ENCODE measurements at places on chromosomes 11 and 22.

- DNase-seq, result no peak
These were observed 17.0 kb downstream of the DIXDC1 start for GRCh38 chr11:111954154-111954553.

- no peak for DNase-seq
These were observed 27.5 kb downstream of the ADAMTS8 start for GRCh38 chr11:130400781-130401483.

DNA sequence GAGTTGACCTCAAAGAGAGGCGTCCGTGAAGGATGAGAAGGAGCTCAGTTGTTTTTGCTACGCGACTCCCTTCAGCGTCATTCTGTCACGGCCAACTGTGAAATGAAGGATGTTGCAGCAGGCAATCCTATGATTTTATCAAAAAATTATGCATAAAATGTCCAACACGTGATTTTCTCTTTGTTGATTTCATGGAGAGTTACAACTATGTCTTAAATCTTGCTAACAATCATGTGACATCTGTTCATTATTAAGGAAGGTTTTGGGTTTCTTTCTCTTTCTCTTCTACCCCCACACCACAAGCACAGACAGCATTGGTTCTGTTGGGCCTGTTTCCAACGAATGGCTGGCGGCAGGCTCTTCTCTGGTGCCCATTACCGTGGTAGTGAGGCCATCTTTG is 3.7 kb downstream of the KRTAP5-4 start:
- DNase-seq, result no peak

DNA sequence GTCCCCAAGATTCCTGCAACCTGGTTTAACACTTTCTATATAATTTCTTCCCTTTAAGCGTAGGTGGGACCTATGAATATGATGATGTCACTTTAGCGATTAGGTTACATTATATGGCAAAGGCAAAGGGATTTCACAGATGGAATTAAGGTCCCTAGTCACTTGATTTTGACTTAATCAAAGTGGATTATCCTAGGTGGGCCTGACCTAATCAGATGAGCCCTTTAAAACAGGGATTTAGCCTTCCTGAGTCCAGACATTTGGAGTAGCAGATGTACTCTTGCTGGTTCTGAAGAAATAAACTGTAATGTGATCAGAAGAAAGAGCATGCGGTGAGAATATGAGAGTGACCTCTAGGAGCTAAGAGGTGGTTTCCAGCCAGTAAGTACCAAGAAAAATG is 67.8 kb upstream of the LIN7C start:
- no peak for DNase-seq

GRCh38 chr11:15278128-15278527 is 163.4 kb downstream of the INSC start:
- no peak for DNase-seq

DNA sequence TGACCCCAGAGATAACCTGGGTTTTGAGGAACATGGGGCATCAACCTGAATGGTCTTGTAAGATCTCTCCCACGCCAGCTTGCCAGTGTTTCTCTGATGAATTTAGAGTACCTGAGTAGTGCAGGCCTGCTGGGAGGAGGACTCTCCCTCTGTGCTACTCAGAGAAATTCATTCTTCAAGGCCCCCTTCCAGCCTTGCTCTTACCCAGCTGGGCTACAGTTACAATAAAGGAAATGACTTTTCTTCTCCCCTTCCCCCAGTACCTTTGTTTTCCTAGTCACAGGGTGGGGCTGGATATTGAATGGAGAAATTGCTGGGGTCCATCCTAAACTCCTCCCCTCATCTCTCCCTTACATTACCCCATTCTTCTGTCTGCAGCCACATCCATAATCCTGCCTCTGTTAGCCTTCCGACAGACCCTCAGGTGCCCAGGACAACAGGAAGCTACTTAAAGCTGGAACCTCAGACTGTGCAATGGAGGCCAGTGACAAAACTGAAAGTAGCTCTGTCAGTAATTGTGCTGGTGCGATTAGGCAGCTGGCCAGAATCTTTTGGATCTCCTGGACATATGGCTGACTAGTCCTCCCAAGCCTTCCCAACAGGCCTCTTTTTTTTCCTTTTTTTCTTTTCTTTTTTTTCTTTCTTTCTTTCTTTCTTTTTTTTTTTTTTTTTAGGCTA is 17.4 kb downstream of the LIMK2 start:
- no peak for DNase-seq

DNA sequence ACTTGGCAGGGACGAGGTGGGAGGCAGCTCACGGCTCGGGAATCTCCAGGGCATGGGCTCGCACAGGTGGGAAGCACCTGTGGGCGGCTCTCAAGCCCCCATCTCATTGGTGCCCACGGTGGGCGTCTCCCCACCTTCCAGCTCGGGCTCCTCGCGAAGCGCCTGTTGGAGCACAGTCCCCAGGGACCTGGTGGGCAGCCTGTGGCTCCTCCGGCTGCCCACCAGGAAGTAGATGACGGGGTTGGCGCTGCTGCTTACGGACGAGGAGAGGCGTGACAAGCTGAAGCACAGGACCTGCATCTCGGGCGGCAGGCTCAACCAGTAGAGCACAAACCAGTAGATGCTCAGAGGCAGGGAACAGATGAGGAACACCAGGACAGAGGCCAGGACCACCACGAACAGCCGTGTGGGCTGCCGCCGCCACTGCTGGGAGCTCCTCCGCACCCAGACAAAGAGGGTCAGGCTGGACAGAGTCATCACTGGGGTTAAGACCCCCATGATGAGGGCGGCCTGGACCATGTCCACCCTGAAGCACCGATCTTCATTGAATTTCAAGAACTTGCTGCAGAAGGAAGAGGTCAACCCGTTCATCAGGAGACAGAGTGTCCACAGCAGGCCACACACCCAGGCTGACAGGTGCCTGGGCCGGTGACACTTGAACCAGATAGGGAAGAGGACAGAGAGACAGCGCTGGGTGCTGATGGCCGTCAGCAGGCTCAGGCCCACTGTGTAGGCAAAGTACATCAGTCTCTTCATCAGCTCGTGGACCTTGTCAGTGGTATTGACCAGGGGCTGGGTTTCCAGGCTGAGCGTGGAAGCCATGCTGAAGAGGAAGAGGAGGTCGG is 633 bp downstream of the MRGPRD start:
- no peak for DNase-seq

- no peak for DNase-seq
These were observed at the start of gene MFNG for GRCh38 chr22:37486224-37486845. MFNG (minus strand) TSS chr22:37486384; CDS start chr22:37486177, 207 bp downstream.

GRCh38 chr11:110968348-110969062 is 256.3 kb upstream of the ARHGAP20 start:
- no peak for DNase-seq

GRCh38 chr22:49997251-49997599 is 15.3 kb downstream of the IL17REL start:
- no peak for DNase-seq

- no peak for DNase-seq
These were observed 137.8 kb downstream of the DBX1 start for GRCh38 chr11:20022363-20023081.

DNA sequence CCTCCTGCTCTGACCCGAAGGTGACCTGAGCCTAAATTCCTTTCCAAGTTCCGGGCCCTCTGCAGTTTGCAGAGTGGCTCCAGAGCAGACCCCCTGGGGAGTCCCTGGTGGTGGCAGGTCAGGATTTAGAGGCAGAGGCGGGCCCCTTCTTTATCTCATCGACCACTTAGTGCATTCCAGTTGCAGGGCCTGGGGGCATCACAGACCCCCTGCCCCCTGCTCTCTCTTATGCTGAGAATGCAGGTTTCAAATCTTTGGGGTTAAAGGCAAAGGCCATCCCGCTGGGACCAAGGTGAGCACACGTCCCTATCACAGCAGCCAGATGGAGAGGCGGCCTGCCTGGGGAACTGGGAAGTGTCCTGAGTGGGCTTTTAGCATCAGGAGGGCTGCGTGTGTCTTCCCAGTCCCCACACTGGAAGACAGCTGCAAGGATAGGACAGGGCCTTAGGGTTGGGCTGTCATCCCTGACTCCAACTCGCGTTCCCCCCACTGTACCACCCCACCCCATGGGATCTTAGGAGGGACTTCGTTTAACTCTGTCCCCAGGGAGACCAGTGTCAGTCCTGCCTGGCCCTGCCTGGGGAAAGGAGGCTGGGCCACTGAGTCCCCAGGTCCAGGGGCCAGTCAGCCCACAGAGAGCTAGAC is 11.3 kb downstream of the DERL3 start:
- no peak for DNase-seq

- no peak for DNase-seq
These were observed 16.2 kb upstream of the CTTN start for GRCh38 chr11:70381872-70382861.

DNA sequence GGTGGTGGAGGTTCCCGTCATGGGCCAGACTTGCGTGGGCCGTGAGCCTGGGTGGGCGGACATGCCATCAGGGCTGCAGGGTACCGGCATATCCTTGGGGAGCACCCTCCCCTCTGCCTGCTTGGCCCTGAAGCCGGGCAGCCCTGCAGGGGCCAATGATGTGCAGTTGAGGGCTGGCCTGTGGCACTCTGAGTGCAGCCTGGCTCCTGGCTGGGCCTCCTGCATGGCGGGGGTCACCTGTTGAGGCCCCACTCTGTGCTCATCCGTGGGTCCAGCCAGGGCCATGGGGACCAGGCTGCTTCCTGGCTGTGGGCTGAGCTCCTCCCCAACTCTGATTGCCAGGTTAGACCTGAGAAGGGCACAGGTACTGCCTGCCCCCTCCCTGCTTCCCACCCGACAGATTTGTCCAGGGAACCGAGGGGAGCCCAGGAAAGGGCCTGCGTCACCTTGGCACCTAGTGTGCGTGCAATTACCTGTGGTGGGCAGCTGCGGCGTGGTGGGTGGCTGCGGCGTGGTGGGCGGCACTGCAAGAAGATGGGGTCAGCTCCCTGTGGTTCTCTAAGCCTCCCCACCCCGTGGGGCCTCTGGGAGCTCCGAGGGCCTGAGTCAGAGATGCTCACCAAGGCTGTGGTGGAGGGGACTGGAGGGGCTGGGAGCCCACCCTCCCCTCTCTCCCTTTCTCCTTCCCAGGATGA is 16.2 kb downstream of the MUC6 start:
- DNase-seq, result no peak

GRCh38 chr22:37371491-37371890 is 55.8 kb downstream of the ELFN2 start:
- no peak for DNase-seq

DNA sequence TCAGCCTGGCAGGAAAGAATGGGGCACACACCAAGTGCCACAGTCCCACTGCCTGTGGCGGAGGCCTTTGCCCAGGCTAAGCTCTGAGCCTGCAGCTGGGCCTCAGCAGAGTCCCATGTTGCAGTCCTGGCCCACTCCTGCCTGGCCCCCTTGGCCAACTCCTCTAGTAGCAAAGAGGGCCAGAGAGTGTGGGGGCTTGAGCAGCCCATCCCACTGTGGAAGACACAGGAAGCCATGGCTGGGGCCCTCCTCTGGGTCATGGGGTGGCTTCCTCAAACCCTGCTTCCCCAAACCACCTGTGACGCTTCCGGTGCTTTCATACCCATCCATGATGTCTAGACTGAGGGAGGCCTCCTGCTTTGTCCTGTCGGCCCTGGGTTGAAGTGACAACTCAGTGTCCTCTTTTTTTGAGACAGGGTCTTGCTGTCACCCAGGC is 5.8 kb downstream of the RPS19BP1 start:
- no peak for DNase-seq

DNA sequence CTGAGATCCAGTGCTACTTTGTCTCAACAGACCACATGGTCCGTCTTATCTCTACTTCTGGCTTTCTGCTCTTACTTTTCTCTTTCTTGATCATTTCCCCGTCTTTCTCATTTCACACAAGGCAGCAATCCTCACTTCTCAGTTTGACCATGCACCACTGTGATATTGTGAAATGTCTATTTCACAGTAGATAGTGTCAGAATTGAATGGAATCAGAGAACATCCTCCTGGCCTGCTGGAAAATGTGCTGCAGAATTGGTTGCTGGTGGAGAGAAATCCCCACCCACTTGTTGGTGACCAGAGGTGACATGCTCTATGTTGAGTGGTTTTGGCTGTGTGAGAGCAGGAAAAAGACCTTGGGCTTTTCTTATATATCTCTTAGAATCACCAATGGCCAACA is 57.8 kb upstream of the RCN1 start:
- no peak for DNase-seq

DNA sequence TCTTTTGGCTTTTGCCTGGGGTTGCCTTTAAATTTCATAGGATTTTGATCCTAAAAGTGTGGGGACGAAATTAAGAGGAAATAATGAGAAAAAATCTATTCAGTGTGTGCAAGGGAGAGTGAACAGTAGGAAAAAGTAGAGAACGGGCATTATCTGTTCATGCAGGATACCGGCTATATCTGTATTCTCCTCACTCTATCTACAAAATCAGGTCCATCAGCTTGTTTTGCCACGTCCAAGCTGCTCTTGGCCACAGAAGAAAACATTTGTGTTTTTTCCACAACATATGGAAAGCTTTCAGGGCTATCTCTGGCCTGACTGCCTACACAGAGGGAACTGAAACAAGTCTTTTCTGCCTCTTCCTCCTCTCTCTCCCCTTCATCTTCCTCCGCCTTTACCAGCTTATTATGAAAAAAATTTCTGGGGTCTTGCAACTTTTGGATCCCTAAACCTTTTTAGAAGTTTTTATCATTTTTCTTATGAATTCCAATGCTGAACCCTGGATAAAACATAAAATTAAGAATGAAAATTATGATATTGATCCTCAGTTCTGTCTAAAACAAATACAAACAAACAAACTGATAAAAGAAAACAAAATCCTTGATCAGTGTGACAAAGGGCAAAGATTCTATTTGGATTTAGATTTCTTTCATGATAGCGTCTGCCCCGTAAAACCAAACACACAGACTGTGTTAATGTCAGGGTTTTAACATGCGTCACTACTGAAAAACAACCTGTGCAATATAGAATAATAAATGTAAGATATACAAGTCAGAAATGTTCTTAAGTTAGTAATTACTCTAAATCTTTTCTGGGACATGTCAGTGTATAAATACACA is 219.7 kb downstream of the CNTN5 start:
- DNase-seq, result no peak

- no peak for DNase-seq
These were observed 71.0 kb upstream of the TP53I11 start for GRCh38 chr11:45021692-45022141.

DNA sequence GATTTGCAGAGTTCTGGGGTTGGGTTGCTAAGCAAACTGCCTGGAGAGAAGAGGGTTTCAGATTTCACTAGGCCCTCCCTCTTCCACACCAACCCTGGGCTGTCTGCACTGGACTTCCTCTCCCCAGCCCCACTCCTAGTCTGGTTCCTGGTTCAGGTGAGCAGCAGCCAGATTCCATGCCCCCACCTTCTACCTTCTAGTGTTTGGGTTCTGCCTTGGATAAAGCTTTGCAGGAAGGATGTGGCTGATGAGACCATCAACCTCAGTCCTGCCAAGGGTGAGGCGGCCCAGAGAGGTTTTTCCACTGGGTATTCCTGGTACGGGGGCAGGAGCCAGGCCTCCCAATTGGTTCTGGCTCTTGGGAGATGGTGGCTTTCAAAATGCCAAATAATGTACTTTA is 68.3 kb downstream of the BCR start:
- DNase-seq, result no peak

DNA sequence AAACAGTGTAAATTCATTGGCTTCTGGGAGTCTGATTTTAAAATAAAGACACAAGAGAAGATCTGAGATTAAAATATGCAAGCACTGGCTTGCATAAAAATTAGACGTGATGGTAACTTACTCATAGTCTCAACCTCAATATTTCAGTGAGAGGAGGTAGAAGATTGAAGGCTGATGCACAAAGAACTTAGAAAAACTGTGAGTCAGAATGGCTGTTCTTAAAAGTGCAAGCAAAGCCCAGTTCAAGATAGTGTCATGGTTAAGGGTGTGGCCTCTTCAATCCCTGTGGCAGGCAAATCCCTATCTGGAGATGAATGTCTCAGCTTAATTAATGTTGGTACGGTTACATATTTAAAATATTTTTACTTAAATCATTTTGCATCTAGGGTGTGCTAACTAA is 33.6 kb upstream of the FIBIN start:
- no peak for DNase-seq

- DNase-seq, result no peak
These were observed 14.8 kb downstream of the OR51E2 start for GRCh38 chr11:4682623-4683419.
